ENCODE measurements at places on chromosomes 2 and 18. TPM values are rescaled to one million over a fixed set of nuclear protein-coding genes. Genes with fewer than 3 reads are reported as not detected.

The FOXI3 gene
- total RNA-seq = not detected

The SEC11C gene
- total RNA-seq = 61.0 TPM

The DCDC2C gene
- not detected for total RNA-seq

The DNER gene
- not detected for total RNA-seq

The INO80D gene
- total RNA-seq = 26.3 TPM

The GLI2 gene
- total RNA-seq = 0.22 TPM

The ALPI gene
- not detected for total RNA-seq

The TRABD2A gene
- 97.7 TPM for total RNA-seq

The AQP12B gene
- not detected for total RNA-seq

The BCL11A gene
- total RNA-seq = 0.03 TPM

The NEU2 gene
- not detected for total RNA-seq

The CCDC102B gene
- total RNA-seq = 0.87 TPM

The ALKAL2 gene
- not detected for total RNA-seq

The LIMS4 gene
- 1.6 TPM for total RNA-seq

The ABCB6 gene
- 11.0 TPM for total RNA-seq

The SPEG gene
- 1.5 TPM for total RNA-seq

The TXNDC2 gene
- not detected for total RNA-seq

The CROCC2 gene
- total RNA-seq = not detected

The PRKAG3 gene
- total RNA-seq = not detected

The EGR4 gene
- total RNA-seq = not detected

The SIX2 gene
- total RNA-seq = not detected

The CPLX4 gene
- not detected for total RNA-seq

The SPATA3 gene
- not detected for total RNA-seq

The RESP18 gene
- not detected for total RNA-seq

The RAB17 gene
- not detected for total RNA-seq

Measured in activated naive CD4-positive, alpha-beta T cell treated with anti-CD3 and anti-CD28 coated beads, Interleukin-2, amount 10 ng/mL, durations not matched to agents 5 hours and 36 hours (primary cell).